ENCODE measurements at places on chromosomes 12 and 14. TPM values are rescaled to one million over a fixed set of nuclear protein-coding genes. Genes with fewer than 3 reads are reported as not detected.

The NANOG gene
- not detected for total RNA-seq

The VWF gene
- not detected for total RNA-seq

The TGM1 gene
- 4.3 TPM for total RNA-seq

DNA sequence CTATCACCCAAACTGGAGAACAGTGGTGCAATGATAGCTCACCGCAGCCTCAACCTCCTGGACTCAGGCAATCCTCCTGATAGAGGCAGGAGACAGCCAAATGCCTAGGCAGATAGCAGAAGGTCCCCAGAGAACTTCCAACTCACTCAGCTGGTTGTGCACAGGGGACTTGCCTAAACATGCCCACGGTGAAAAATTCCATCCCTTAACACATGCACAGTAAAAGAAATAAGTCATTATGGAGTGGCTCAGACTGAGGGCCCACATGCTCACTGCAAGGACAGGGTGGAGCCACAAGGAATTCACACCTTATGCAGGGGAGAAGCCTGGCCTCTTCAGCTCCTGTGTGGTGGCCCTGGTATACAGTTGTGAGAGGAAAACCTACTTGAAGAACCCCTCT is 525.8 kb upstream of the ATP2B1 start:
- DNase-seq = peak; percentile 92

DNA sequence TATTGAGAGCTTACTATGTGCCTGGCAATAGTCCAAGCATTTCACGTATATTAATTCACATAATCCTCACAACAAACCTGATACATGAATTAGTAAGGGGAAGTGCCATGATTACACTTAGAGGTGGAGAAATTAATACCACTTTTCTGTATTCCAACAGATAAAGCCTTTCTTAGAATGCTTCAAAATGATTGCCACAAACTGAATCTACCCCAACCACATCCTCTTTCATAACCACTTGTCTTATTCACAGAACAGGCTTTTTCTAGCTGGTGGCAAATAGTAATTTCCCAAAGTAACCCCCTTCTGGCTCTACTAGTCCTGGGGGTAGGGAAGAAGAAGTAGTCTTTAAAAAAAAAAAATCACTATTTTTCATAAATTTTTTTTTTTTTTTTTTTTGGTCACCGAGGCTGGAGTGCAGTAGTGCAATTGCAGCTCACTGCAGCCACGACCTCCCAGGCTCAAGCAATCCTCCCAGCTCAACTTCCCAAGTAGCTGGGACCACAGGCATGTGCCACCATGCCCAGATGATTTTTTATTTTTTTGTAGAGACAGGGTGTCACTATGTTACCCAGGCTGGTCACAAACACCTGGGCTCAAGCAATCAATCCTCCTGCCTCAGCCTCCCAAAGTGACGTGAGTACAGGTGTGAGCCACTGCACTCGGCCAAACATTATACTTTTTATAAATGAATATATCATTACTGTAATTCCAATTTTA is 59.0 kb upstream of the ARID2 start:
- no peak for DNase-seq

GRCh38 chr12:121731473-121731872 is 18.9 kb downstream of the TMEM120B start:
- no peak for DNase-seq

GRCh38 chr12:78966062-78966461 is 101.5 kb downstream of the SYT1 start:
- DNase-seq = no peak

DNA sequence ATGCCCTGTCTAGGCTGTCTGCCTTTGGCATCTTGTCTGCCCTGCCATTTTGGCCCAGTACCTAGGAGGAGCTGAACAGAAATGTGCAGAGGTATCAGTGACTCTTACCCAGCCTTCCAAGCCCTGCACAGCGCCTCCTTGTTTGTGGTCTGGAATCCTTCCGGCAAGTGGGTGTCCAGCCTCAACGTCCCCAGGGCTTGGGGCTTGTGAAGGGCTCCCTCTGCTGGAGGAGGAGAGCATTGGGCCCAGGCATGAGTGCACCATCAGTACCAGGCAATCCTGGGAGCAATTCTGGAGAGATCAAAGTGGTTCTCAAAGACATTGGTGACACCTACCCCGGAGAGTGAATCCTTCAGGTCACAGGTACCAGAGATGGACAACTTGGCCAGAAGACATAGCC is 2.4 kb upstream of the TCL1B start:
- no peak for DNase-seq

GRCh38 chr12:92098594-92099380 is 46.9 kb downstream of the BTG1 start:
- DNase-seq = no peak

- DNase-seq = no peak
Observed at GRCh38 chr12:2335109-2335508, 282.3 kb downstream of the CACNA1C start.

DNA sequence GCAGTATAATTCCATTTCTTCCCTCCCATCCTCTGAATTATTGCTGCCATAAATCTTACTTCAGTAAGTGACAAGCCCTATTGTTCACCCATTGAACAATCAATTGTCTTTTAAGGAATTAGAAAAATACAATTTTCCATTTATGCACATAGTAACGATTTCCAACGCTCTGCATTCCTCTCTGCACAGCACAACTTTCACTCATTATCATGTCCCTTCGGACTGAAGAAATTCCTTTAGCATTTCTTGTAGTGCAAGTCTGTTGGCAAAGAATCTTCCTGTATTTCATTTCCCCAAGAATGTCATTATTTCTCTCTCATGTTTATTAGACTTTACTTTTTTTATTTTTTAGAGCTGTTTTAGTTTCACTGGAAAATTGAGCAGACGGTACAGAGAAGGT is 252.1 kb upstream of the RTL1 start:
- DNase-seq = no peak

GRCh38 chr14:75851574-75851866 is 130.3 kb downstream of the TGFB3 start:
- no peak for DNase-seq
